T-helper 17 cell (primary cell): ENCODE measurements at places on chromosomes 7 and 10.

DNA sequence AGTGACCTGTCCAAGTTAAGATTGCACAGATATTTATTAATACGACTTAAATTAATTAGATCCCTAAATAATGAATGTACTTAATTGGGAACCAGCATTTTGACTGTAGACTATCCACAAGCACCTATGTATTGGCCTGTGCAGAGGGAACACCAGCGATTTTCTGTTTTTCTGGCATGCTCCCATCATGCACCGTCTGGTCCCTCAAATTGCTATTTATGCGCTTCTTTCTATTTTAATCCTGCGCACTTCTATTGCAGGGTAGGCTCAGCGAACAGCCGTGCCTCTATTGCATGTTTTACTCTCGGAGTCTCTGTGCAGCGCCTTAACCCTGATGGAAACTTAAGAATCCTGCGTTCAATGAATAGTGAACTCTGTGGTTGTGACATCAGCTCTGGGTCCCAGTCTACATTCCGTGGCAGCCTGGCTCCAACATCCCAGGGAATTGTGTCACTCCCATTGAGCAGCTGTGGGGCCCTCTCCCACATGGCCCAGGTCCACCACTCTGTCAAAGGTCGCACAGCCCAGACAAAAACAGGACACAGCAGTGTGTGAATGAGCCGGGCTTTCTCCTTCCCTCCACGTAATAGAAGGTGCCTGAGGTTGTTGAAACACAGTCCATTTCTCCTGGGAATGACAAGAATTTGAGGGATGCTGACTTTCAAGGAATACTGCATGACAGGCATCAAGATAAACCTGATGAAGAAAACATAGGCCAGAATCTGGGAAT, 239.7 kb upstream of the KLF6 start:
- no peak for DNase-seq

DNA sequence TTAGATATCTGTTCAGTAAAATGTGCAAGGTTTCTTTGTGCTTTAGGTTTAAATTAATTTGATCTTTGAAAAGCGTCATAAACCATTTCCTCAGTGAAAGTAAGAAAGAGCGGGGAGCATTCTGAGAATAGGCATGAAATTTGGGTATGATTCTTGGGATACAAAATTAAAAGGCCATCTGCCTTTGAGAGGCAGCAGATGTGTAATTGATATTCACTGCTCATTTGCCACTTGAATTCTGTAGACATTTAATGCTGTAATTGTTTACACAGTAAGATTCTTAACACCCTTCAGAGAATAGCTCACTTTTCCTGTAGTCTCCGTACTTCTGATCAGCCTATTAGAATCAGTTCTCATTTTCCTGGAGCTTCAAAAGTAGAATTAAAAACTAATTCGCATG, 18.7 kb downstream of the FRMD4A start:
- no peak for DNase-seq

DNA sequence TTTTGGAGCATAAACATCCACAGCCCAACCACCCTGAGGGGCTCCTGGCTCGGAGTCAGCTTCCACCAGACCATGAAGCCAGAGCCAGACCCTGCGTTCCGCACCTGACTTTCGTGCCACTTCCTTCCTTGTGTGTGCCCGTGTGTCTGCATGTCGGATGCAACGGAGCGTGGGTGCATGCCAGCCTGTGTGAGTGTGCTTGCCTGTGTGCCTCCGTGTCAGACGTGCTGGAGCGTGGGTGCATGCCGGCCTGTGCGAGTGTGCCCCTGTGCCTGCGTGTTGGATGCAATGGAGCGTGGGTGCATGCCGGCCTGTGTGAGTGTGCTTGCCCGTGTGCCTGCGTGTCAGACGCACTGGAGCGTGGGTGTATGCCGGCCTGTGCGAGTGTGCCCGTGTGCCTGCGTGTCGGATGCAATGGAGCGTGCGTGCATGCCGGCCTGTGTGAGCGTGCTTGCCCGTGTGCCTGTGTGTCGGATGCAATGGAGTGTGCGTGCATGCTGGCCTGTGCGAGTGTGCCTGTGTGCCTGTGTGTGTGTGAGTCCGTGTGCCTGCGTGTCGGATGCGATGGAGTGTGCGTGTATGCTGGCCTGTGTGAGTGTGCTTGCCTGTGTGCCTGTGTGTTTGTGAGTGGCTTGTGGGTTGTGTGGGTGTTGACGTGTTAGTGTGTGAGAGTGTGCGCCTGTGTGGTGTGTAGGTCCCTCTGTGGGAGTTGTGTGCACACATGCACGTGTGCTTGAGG, 28.1 kb upstream of the KNDC1 start:
- DNase-seq, result no peak

DNA sequence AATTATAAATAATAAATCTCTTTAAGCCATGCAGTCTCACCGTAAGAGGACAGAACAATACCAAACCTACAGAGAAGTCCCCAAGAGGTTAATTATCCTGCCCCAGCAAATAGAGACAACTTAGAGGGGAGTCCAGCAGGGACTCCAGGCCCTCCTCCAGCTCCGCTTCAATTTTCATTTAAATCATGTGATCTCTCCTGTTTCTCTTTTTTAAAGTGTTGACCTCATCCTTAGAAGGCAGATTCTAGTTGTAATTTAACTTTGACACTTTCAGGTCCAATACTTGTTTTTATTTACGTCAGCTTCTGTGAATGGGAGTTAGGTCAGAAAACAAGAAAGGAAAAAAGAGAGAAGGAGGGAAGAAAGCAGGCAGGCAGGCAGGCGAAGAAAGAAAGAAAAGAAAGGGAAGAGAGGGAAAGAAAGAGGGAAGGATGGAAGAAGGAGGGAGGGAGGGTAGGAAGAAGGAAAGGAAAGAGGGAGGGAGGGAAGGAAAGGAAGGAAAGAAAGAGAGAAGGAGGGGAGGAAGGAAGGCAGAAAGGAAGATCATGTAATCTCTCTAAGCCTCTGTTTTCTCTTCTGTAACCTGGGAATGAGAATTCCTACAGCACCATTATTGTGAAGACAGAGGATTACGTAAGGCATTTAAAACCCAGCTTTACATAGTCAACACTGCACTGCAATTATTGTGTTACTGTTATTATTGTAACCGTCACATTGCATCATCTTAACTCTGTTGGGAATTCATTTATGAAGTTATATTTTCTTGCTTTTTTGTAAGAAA, 227.7 kb downstream of the SKIDA1 start:
- DNase-seq, result no peak

DNA sequence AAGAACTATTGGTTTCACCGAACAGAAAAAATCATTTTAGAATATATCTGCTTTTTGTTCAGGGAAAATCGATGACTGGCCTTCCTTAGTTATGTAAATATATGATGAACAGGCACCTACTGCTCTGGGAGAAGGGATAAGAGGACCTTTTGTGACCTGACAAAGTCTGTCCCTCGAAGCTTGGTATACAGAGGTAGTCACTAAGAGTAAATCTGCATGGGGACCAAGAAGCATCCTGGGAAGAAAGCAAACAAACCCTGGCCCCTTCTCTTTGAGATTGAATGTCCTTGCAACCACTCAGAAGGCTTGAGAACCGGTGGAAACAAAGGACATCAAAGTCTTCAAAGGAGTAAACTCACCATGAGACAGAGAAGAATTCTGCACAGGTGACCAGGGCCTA, 52.3 kb downstream of the SKIDA1 start:
- DNase-seq, result no peak

GRCh38 chr10:51544933-51545332, 154.5 kb downstream of the CSTF2T start:
- no peak for DNase-seq

DNA sequence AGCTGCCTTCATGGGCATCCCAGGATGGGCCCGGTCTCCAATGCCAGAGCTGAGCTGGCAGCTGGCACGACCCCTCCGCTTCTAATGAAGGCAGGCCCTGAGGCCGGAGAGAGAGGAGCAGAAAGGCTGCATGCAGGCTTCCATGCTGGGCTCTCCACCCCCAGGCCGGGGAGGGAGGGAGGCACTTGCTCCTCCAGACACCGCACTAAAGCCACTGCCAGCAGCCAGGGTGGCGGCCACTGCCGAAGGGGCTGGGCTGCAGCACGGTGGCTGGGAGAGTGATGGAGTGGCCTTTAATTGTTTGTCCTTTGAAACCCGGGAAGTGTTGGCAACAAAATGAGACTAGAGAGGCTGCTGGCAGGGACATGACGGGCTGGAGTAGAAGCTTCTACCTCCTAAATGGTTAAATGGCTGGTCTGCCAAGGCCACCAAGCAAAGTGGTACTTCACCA, 236.5 kb downstream of the SKAP2 start:
- DNase-seq, result no peak

- DNase-seq, result no peak
Observed at GRCh38 chr10:77545585-77545984, 92.0 kb downstream of the KCNMA1 start.
